ENCODE measurements at places on chromosomes 1 and 21. TPM values are rescaled to one million over a fixed set of nuclear protein-coding genes. Genes with fewer than 3 reads are reported as not detected.

LAMTOR2 gene
- 162 TPM for total RNA-seq

MPZ gene
- total RNA-seq = 0.30 TPM

OPRD1 gene
- 0.02 TPM for total RNA-seq

CATSPER4 gene
- not detected for total RNA-seq

OXCT2 gene
- total RNA-seq = 0.49 TPM

S100A8 gene
- not detected for total RNA-seq

HSD3B1 gene
- total RNA-seq = not detected
